A549 treated with DMSO at 1 μM for 4 hours (cell line): ENCODE measurements at places on chromosomes 16 and 17. TPM values are rescaled to one million over a fixed set of nuclear protein-coding genes. Genes with fewer than 3 reads are reported as not detected.

Gene ABCC11
- 0.11 to 0.24 TPM (median 0.13 TPM) in 5 replicates for total RNA-seq

Gene TNP2
- not detected in 5 replicates for total RNA-seq

Gene SCNN1B
- total RNA-seq: 0.11 to 0.30 TPM (median 0.19 TPM) in 4 of 5 replicates, not detected in the other

Gene TBC1D3C
- 0.06 TPM in 1 of 5 replicates, not detected in the others for total RNA-seq

Gene NPIPB9
- 0.69 to 2.3 TPM (median 1.8 TPM) in 5 replicates for total RNA-seq

Gene KRT27
- total RNA-seq: not detected in 5 replicates

Gene KLHL10
- total RNA-seq: 0.05 to 0.22 TPM (median 0.10 TPM) in 5 replicates

Gene CES3
- 1.7 to 2.1 TPM (median 2.1 TPM) in 5 replicates for total RNA-seq

Gene KRTAP4-6
- not detected in 5 replicates for total RNA-seq

Gene COL1A1
- 8.5 to 11.9 TPM (median 9.5 TPM) in 5 replicates for total RNA-seq

Gene PLLP
- 1.3 to 2.1 TPM (median 1.6 TPM) in 5 replicates for total RNA-seq

Gene HBA2
- 0.23 to 0.44 TPM (median 0.27 TPM) in 3 of 5 replicates, not detected in the others for total RNA-seq

Gene HP
- total RNA-seq: not detected in 5 replicates

Gene HSF4
- total RNA-seq: 10.6 to 19.1 TPM (median 15.0 TPM) in 5 replicates

Gene PEMT
- total RNA-seq: 56.8 to 64.1 TPM (median 61.5 TPM) in 5 replicates

Gene CFAP119
- 6.9 to 9.1 TPM (median 8.2 TPM) in 5 replicates for total RNA-seq

Gene HSD17B2
- 0.10 TPM in 1 of 5 replicates, not detected in the others for total RNA-seq

Gene DUSP14
- 50.2 to 57.5 TPM (median 51.3 TPM) in 5 replicates for total RNA-seq

Gene KRT10
- total RNA-seq: 80.9 to 125 TPM (median 111 TPM) in 5 replicates

Gene PSMC3IP
- total RNA-seq: 35.4 to 41.6 TPM (median 37.2 TPM) in 5 replicates

Gene GNGT2
- total RNA-seq: 0.18 to 0.38 TPM (median 0.25 TPM) in 5 replicates

Gene TLCD1
- 31.2 to 50.8 TPM (median 45.6 TPM) in 5 replicates for total RNA-seq

Gene SLC5A10
- 0.12 to 0.25 TPM (median 0.18 TPM) in 5 replicates for total RNA-seq

Gene TEKT5
- 0.09 to 0.19 TPM in 2 of 5 replicates, not detected in the others for total RNA-seq

Gene KCNJ2
- total RNA-seq: 0.09 to 0.16 TPM (median 0.10 TPM) in 5 replicates

Gene CCDC78
- 3.6 to 6.4 TPM (median 5.5 TPM) in 5 replicates for total RNA-seq

Gene PLA2G10
- 0.17 to 0.25 TPM in 2 of 5 replicates, not detected in the others for total RNA-seq

Gene MNT
- total RNA-seq: 15.7 to 20.0 TPM (median 17.3 TPM) in 5 replicates

Gene TSNAXIP1
- total RNA-seq: 0.32 to 0.56 TPM (median 0.47 TPM) in 5 replicates

Gene SOX15
- 0.36 to 0.44 TPM (median 0.37 TPM) in 5 replicates for total RNA-seq

Gene C1QTNF8
- not detected in 5 replicates for total RNA-seq

Gene NAGPA
- 15.6 to 19.1 TPM (median 16.9 TPM) in 5 replicates for total RNA-seq

Gene TEX19
- total RNA-seq: 0.31 to 0.56 TPM (median 0.48 TPM) in 5 replicates

Gene GPR139
- total RNA-seq: not detected in 5 replicates

Gene OR1D5
- total RNA-seq: not detected in 5 replicates

Gene BRIP1
- 3.9 to 5.8 TPM (median 5.3 TPM) in 5 replicates for total RNA-seq

Gene TPSG1
- 0.10 to 0.22 TPM (median 0.12 TPM) in 3 of 5 replicates, not detected in the others for total RNA-seq

Gene KRTAP1-5
- 0.08 TPM in 1 of 5 replicates, not detected in the others for total RNA-seq

Gene TBC1D3G
- total RNA-seq: not detected in 5 replicates

Gene KCNH4
- total RNA-seq: 0.31 to 0.60 TPM (median 0.44 TPM) in 5 replicates

Gene PRAC1
- not detected in 5 replicates for total RNA-seq

Gene OR1A1
- total RNA-seq: not detected in 5 replicates

Gene METTL23
- total RNA-seq: 56.3 to 67.2 TPM (median 60.6 TPM) in 5 replicates

Gene CES1
- 30.3 to 43.9 TPM (median 32.7 TPM) in 5 replicates for total RNA-seq

Gene TBC1D3E
- total RNA-seq: not detected in 5 replicates

Gene BCO1
- total RNA-seq: 1.0 to 1.6 TPM (median 1.5 TPM) in 5 replicates

Gene SPATA32
- 0.11 to 0.25 TPM (median 0.22 TPM) in 5 replicates for total RNA-seq
